ELR (cell line): ENCODE measurements at places on chromosomes 4 and X.
A peak's percentile ranks its signal among the peaks of the same experiment; 100 is the strongest.

GRCh38 chrX:56978172-56978571, 17.2 kb downstream of the SPIN3 start:
- peak; percentile 47 for DNase-seq

- peak; percentile 69 for DNase-seq
Observed at GRCh38 chrX:103918571-103919269, 43.7 kb upstream of the TMSB15B start.

DNA sequence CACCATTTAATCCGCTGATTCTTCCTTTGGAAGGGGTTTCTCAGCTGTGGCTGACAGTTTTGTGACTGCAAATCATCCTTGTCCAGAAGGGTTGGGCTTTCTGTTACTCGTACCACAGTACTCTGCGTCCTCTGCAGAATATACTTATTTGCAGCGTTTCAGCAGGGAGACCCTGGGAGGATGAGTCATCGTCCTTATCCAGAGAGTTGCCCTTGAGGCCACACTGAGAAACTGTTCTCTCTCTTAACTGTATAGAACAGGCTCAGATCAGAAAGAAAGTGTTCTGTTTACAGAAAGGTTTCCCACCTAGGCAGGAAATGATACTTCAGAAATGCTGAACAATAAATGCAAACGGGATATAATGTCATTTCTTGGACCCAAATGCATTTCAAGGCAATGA, 47.8 kb upstream of the DDX53 start:
- DNase-seq = peak; percentile 68

GRCh38 chrX:100449696-100450608, 39.9 kb upstream of the PCDH19 start:
- DNase-seq = no peak

DNA sequence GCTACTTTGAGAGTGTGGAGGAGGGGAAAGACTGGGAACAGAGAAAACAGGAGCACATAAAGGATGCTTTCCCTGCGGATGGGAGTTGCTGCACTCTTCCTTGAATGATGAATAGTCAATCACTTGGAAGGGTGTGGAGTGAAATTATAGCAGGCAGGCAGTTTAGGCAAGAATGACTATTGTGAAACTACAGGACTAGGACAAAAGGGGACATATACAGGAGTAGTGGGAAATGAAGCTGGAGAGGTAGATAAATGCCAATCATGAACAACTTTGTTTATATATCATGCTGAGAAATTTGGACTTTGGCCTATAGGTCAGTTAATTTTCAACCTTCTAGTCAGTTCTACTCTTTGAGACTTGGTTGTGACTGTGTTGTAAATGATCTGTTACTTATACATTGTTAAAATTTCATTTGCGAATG, 76.9 kb downstream of the PAQR3 start:
- no peak for DNase-seq

DNA sequence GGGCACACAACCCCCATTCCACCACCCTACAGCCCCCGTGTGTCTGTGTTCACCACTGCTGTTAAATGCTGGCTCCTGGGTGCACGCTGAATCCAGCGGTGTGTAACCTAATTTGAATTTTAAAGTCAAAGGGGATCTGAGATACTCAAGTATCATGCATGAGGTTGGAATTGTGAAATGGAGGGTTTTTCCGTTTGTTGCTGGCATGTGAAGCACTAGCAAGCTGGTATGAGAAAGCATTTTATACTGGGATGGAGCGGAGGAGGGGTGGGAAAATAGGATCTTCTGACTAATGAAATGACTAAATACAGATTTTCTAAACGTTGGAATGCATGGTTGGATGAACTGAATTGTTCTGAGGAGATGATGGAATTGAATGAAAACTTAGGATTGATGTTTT, 36.9 kb upstream of the FAT1 start:
- DNase-seq = peak; percentile 78

DNA sequence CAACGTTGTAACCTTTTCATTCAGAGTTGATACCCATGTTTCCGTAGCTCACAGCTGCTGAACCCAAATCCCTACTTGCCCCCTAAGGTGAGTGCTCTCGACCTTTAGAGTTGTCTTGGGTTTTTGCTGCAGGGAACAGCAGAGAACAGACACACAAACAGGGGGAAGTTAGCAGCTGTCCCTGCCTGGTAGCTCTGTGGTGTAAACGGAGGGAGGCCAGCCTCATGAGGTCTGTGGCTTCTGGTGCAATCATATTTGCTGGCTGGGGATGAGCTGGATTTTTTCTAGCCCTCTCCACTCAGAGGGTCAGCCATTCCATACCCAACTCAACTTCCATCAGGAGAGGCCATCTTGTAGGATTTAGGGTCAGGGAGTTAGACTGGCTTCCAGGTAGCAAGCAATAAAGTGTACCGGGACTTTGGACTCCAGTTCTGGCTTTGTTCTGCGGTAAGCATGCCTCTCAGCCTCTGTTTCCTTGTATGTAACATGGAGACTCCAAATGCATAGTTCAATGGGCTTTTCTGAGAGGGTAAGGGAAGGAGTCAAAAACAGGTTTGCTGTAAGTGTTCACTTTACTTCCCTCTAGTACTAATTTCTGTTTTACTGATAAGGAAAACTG, 218.9 kb downstream of the MID1IP1 start:
- no peak for DNase-seq

- DNase-seq = no peak
Observed at GRCh38 chr4:35506161-35506560, 738.2 kb downstream of the ARAP2 start.

GRCh38 chr4:77220828-77221613, 64.0 kb downstream of the CCNG2 start:
- DNase-seq = no peak

DNA sequence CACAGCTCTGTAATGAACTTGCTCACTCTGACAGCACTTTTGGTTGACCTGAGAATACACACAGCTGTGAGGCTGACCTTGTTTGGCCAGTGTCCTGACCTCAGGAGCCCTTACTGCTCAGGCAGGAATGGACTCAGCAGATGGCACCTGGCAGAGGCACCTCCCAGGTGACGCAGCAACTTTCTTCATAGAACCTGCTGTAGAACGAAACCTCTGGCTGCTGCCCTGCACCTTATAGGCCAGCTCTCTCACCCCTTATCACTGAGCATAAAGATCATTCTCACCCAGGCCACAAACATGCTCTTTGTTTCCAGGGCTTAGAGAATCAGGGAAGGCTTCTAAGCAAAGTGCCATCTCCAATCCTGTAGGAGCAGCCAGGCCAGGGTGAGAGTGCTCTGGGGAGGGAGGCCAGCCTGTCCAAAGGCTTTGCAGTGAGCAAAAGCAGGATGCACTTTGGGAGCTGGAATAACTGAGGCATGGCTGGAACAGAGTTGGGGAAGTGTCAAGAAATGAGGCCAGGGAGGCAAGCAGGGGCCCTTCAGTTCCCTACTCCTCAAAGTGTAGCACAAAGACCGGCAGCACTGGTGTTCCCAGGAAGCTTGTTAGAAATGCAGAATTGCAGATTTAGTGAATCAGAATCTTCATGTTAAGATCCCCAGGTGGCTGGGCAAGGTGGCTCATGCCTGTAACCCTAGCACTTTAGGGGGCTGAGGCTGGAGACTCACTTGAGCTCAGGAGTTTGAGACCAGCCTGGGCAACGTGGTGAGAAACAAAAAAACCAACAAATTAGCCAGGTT, 13.3 kb upstream of the CENPU start:
- DNase-seq = no peak

DNA sequence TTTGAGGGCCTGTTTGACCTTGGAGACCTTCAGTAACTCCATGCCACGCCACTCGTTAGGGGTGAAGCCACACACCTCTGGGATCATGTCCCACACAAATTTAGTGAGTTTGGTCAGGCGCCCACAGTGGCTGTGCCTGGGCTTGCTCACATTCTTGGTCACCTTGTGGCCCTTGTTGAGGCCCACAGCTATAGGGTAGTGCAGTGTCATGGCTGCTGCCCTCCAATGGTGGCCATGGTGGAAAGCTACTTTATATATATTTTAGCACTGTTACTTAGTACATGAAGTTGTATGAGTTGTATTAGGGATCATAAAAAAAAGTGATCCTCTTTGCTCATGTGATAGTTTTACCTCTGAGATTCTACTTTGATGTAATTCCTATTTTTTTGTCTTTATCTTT, 985 bp upstream of the CXCL11 start:
- DNase-seq = no peak

GRCh38 chr4:15479913-15480185, 10.2 kb downstream of the CC2D2A start:
- DNase-seq = peak; percentile 39

DNA sequence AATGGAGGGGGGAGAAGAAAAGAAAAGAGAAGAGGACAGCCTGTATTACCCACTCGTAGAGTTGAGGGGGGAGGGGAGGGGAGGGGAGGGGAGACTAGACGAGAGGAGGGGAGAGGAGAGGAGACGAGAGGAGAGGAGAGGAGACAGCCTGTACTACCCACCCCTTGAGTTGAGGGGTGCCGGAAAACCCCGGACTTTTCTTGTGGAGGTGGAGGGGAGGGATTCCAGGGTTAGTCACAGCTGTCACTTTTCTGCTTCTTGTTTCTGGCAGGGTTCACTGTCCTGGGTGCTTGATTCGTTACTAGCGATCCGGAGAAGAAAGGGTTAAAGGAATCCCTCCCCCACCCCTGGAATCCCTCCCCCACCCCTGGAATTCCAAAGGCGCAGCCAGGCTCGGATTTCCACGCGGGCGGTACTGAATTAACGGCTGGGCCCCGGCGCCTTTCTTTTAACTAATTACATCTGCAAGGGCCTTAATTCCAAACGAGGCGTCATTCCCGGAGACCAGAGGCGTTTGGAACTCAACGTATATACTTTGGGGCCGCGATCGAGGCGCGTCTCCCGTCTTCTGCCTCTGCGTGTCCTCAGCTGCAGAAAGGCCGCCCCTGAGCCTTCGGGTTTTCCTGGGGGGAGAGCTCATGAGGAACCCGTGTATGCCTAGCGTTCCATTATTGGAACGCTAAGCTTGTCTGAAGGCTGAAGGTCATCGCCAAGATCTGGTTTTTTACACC, 20.1 kb upstream of the CSF2RA start:
- peak; percentile 2 for DNase-seq

DNA sequence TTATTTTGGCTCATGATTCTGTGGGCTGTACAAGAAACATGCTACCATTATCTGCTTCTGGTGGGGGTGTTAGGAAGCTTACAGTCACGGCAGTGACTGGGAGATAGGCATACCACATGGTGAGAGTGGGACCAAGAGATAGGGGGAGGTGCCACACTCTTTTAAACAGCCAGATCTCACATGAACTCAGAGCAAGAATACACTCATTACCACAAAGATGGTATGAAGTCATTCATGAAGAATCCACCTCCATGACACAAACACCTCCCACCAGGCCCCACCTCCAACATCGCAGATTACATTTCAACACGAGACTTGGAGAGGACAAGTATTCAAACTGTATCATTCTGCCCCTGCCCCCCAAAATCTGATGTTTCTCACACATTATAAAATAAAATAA, 2396.7 kb downstream of the PCDH7 start:
- peak; percentile 4 for DNase-seq
